ENCODE measurements at places on chromosomes 6 and 20. TPM values are rescaled to one million over a fixed set of nuclear protein-coding genes. Genes with fewer than 3 reads are reported as not detected.

The ADTRP gene
- 0.18 TPM for total RNA-seq

- no peak for DNase-seq
Measured at GRCh38 chr6:15974817-15975216, 154.1 kb upstream of the MYLIP start.

DNA sequence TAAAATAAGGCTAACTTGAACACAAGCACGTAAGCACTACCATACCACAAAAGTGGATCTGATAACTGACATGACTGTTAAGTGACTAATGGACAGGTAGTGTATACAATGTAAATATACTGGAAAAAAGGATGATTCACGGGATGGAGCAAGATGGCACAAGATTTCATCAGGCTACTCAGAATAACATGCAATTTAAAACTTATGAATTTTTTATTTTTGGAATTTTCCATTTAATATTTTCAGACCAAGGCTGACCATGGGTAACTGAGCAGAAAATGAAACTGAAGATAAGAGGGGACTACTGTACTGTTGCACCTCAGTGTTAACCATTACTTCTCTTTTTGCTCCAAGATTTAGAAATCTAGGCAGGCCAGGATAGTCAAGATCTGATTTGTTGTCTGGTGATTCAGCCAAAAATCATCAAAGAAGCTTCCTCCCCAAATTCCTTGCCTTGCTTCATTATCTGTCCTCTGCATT is 45.4 kb downstream of the TPBG start:
- no peak for DNase-seq

DNA sequence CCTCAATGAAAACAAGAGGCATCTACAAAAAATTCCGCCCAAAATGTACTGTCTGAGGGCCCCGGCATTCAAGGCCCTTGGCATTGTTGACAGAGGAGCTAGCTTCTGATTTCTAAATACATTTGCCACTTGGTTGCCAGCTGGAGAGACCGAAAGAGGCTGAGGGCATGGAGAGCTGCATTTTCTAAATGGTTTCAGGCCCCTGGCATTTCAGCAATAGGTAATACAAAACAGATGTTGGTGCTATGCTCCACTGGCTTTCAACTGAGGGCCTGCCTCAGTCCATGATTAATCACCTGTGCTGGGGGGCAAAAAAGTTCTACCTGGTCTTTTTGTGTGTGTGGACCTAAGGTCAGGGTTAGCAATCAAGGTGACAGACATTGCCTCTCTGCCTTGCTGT is 79.5 kb upstream of the ISM1 start:
- no peak for DNase-seq

- DNase-seq, result no peak
Measured at GRCh38 chr6:137775227-137775626, 91.8 kb upstream of the TNFAIP3 start.

GRCh38 chr6:147366290-147366689 is 142.2 kb upstream of the SAMD5 start:
- DNase-seq, result no peak

The CDH4 gene
- total RNA-seq, result 0.08 TPM

The SLC17A4 gene
- not detected for total RNA-seq

DNA sequence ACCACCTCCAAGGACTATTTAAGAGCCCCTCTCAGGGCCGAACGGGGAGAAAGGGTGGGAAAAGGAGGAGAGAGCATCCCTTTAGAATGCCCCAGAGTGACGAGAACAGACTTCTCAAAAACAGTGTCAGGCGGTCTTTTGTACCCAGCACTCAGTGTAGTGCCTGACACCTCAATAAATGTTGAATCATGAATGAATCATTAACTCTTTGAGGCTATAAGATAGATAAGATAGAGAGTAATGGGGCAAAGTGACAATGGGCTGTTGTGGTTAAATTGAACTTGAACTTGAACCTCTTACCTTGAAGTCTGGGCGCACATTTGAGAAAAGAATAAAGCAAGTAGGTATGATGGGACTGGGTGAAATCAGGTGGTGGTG is 7.4 kb downstream of the TCF21 start:
- no peak for DNase-seq

DNA sequence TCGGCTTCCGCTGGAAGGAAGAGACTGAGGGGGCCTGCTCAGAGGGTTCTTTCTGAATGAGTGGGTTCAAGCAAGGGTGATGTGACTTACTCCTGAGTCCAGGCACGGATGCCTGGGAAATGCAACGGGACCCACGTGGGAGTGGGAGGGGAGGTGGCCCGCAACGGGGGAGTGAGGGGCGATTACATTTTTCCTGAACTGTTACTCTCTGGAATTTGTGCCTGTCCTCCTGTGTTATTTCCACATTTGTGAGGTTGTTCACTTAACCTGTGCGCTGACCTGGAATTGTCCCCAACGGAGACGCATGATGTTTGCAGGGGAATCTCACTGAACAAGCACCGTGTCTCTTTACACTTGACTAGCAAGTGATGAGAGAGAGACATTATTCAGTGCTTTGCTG is 209.4 kb downstream of the CDH4 start:
- DNase-seq, result no peak

GRCh38 chr6:156943816-156944215 is 166.6 kb downstream of the ARID1B start:
- no peak for DNase-seq

- peak; percentile 85 for DNase-seq
Measured at GRCh38 chr6:29965873-29966601, 23.7 kb downstream of the HLA-A start.

GRCh38 chr6:38149531-38149930 is 330.0 kb downstream of the ZFAND3 start:
- no peak for DNase-seq

The NRSN1 gene
- not detected for total RNA-seq

DNA sequence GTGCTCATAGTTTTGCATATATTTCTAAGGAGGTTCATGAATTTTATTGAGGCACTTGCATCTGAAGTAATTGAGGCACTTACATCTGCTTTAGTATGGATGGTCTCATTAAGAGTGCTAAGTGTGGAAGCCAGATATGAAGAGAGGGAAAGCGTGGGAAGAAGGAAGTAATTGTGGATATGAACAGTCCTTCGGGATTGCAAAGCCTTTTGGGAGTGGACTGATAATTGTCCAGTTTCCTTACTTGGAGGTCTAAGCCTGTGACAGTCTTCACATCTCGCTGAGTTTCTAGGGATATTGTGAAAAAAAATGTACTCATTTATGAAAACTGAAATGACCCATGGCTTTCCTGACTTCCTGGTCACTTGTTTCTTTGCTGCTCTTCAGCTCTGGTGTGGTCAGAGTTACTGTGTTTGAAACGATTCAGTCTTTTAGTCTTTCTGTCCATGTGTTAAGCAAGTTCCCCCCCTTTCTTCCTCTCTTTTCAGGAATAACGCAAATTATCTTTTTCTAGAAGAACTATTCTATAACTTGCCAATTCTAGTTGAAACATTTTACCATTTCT is 137.3 kb downstream of the ZFAND3 start:
- no peak for DNase-seq

DNA sequence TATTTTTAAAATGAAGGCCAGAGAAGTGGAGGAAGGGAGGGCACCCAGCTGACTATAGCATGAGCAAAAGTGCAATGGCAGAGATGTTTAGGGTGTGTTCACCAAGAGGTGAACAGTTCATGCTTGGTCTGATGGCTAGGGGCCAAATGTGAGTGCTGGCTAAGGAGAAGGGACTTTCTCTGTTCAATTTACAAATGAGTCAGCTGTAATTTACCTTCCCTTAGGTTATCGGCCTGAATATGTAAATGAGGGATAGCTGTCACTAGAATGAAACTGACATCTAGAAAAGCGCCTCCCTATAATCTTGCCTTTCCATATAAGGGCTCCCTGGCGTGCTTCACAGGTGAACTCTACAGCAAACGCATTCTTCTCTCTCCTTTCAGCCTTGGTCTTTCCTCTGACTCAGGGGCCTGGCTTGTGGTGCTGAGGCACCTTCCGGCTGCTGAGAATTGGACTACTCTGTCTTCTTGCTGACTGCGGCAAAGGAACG is 114.7 kb upstream of the BACH2 start:
- DNase-seq, result no peak

The OLIG3 gene
- total RNA-seq, result not detected

DNA sequence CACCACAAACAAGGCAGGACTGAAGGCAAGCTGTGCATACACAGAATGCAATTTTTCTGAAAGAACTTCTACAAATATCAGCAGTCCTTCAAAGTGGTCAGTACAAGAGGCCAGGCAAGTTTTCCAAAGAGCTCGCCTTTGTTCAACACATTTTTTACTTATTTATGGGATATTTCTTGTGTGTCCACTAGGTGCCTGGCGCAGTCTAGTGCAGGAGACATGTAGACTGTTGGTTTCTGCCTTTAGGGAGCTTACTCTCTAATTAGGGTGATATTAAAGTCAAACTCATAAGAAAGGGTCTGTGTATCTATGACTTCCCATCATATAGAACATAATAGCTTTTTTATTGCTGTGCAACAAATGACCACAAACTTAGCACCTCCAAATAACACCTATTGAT is 21.2 kb upstream of the VEGFA start:
- no peak for DNase-seq

GRCh38 chr6:41872147-41872546 is 23.0 kb downstream of the USP49 start:
- no peak for DNase-seq

Data from left cardiac atrium (tissue), 4 donors.